ENCODE measurements at places on chromosomes 2 and 18.

GRCh38 chr2:168928113-168928831 lies 27.2 kb downstream of the G6PC2 start:
- DNase-seq, result no peak

- DNase-seq, result no peak
Measured at GRCh38 chr2:72934683-72935610, 17.6 kb downstream of the EMX1 start.

- DNase-seq, result no peak
Measured at GRCh38 chr2:169933124-169933711, 106.0 kb downstream of the UBR3 start.

GRCh38 chr18:6132751-6133368 lies 237.5 kb upstream of the TMEM200C start:
- DNase-seq, result no peak
